GM12865 (cell line): ENCODE measurements at places on chromosomes 6 and 20.
A peak's percentile ranks its signal among the peaks of the same experiment; 100 is the strongest.

DNA sequence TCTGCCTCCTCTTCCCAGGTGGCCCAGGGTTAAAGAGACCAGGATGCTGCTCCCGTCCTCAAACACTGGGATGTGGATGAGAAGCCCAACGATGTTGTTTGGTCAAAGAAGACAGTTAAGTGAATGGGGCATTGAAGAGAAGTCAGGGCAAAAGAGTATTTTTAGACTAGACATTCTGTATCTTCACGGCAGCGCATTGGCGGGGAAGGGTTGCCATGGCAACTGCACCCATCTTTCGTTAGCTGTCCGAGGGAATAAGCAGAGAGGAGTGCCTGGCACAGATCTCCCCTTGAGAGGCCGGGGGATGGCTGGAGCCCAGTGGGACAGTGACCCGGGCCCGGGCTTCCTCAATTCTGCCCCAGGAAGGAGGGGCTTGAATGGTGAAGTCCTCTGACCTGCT is 56.4 kb upstream of the GPR31 start:
- DNase-seq: no peak

DNA sequence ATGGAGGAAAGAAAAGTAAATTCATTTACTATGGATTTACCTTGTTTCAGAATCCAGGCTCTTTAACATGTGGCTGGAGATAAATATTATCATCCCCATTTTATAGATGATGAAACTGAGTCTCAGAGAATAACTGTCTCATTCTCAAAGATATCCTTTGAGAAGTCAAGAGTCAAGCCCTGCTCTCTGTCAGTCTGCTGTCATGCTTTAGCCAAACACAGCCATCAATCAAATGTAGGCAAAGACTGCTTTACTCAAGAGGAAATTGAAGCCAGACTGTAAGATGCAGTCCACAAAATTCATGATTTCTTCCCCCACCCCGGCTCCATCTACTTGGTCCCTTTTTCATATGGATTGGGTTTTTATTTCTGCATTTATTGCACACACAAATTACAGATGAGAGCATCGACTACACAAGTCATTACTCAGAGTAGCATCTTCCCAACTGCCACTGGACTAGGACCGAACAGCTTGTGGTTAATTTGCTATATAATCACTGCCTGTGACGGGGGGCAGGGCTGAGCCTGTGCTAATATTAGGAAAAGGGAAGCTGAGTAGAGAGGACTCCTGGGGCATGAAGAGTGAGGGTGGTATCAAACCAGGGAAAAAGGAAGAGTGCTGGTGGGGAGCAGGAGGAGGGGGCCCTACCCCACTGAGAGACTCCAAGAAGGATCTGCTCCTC is 102.7 kb upstream of the TOP1 start:
- DNase-seq: no peak

- DNase-seq: no peak
Observed at GRCh38 chr6:11650711-11651110, 113.2 kb downstream of the TMEM170B start.

- no peak for DNase-seq
Observed at GRCh38 chr20:19502169-19502568, 255.9 kb upstream of the RIN2 start.

GRCh38 chr6:135451617-135452190 is 45.8 kb downstream of the AHI1 start:
- DNase-seq: peak; percentile 48

- DNase-seq: no peak
Observed at GRCh38 chr20:23663180-23663579, 25.4 kb upstream of the CST3 start.

GRCh38 chr6:119227377-119227776 is 122.2 kb downstream of the MAN1A1 start:
- no peak for DNase-seq

DNA sequence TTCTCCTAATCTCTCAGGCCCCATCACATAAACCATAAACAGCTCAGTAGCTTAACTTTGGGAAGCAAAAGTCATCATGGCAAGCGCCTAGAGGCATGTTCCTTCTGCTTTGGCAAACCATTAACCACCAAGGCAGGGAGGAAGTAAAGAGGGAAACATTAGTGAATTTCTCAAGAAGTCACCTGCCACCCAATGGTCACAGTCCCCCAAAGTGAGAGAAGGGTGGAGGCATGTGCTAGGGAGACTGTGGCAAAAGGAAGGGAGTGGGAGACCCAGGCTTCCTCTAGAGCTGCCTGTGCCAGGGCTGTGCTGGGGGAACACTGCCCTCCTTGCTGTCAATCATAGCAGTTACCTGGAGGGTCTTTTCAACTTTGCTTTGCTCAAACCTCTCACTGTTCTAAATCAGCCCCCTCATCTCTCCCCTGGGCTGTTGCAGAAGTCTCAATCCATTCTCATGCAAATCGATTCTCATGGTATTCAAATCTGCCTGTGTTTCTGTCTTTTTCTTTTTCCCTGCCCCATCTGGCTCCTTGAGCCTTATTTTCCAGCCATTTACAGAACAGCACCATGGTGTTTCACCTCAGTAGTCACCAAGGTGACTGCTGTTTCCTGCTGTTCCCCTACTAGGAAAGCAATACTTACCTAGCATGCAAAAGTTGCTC is 1.8 kb upstream of the RNF24 start:
- DNase-seq: no peak

DNA sequence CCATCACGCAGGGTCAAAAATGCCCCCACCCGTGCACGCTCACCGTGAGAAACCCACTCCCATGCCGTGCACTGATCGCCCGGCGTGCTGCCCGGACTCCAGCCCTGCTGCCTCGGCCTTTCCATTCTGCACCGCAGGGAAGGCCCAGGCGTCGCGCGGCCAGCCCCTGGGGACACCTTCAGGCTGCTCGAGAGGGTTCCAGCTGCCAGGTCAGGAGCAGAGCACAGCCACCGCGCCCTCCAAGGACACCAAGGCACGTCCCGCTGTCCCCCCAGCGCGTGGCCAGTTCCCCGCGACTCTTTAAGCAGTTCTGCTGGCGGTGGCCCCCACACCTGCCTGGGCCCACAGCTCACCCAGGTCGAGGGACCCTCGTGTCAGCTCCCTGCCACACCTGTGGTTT is 314.3 kb upstream of the QKI start:
- DNase-seq: no peak

DNA sequence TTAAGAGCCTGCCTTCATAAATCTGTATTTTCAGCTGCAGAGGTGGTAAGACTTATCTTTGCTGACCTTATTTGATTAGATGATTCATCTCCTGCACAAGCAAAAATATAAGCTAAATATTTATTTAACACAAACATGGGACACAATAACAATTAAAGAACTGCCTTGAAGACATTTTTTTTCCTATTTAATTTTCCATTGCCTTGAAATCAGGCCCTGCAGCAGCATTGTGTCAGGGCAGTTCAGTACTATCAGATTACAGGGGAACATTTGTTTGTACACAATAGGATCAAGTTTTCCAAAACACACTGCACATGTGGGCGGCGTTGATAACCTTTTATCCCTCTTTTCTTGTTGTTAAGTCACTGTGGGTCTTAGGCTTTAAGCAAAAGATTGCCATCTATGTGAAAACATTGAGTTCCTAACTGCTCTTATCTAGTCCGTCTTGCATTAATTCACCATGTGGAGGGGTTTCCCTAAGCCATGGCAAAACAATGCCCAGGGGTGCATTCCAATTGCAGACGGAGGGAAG is 7.4 kb downstream of the ADGRF5 start:
- no peak for DNase-seq

GRCh38 chr6:157269261-157269794 is 54.0 kb downstream of the TMEM242 start:
- no peak for DNase-seq

DNA sequence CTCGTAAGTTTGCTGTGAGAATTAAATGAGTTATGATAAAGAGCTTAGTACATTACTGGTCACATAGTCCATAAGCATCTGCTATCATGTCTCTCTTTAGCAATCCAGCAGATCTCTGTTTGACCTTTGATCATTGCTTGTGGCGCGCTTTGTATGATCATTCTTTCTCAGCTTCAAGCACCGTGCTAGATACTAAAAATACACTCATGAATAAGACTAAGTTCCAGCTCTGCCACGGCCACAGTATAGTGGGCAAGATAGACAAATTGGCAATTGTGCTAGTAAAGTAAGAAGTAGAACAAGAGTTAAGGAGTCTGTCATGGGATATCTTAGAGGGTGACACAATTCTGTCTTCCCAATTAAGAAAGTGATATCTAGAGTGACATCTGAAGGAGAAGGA is 75.2 kb upstream of the ADGRF1 start:
- DNase-seq: no peak

DNA sequence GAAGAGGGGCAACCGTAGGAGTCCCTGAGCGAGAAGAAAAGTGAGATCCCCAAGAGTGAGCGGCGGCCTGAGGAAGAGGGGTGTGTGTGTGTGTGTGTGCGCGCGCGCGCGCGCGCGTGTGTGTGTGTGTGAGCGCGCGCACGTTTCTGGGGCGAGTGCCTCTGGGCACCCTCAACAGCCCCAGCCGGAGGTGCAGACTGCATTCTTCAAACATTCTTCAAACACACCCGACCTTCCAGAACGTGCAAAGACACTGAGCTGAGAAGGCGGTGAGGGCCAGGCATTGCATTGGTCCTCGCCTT is 76.2 kb upstream of the FOXP4 start:
- DNase-seq: no peak

DNA sequence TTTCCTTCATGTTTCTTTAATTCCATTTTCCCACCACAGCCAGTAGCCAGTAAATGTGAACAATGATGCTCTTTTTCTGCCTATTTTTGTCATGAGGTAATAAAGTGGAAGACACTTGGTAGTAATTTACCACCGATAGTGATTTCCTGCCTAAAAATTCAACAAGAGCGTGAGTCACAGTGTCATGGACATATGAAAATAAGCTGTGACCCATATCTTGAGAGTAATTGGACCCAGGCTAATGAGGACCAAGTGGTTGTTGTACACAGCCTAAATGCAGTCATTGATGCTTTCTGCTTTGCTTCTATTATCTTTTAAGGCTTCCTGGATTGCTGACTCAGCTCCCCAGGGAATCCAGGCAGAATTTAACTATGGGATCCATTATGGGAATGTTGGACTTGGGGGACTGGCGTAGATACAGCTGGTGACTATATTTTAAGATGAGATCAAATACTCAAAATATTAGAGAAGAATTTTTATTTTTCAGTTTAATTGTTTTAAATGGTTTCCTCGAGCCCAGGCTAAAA is 265.9 kb upstream of the FERMT1 start:
- no peak for DNase-seq

DNA sequence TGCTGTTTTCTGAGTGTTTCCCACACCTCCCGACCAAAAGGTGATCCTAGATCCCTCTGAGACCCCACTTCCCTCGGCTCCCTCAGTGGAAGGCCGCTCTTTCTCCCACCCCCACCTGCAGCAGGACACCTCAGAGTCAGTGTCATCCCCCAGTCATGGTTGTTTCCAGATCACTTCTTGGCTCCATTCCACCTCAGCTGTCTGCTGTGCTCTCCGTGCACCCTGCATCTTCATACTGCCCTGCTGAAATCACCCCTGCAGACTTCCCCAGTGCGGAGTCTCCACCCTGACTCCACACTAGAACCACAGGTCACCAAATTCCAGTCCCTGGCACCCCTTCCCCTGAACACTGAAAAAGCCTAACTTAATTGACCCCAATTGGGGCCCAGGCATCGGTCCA is 255.1 kb upstream of the CDYL start:
- DNase-seq: no peak

DNA sequence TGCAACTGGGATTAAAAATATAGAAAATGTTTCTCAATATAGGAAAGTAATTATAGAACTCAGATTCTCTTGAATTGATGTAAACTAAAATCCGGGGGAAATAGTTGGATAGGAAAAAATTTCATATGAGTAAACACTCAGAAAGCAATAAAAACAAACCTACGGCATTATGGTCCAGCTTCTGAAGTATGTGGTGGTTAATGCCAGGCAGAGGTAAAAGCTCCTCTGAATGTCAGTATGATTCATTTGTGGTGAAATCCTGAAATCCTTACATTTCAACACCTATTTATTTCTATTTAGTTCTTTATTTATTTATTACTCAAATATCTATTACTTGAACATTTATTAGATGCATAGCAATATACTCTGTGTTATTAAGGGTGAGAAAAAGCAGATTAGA is 145.1 kb downstream of the RIMS1 start:
- DNase-seq: no peak

GRCh38 chr20:63471717-63471980 is 806 bp downstream of the KCNQ2 start:
- DNase-seq: no peak

DNA sequence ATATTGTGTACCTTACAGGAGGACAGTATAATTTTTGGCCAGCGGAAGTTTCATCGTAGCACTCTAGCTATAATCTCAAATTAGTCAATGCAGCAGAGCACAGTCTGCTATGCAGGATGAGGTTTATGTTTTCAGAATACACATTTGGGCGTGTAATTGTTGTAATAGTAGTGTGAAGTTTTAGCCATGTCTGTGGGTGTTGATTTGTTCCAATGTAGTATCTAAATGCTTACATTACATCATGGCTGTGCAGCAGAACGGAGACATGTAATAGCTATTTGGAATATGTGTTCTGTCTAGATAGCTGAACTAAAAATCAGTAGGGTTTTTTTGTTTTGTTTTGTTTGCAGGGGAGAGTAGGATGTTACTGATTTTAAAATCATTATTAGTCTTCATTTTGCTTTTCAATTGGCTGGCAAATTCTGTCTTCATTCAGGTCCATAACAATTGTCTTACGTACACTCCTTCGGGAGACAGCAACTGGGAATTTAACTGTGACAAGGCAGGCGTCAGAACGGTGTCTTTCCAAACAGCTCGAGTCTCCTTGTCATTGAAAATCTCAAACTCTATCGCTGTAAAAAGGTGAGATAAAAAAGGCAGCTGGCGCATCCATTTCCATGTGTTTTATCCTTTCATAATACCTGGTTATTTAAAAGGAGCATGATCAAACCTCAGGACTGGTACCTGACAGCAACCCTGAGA is 65.1 kb upstream of the CDH4 start:
- no peak for DNase-seq

DNA sequence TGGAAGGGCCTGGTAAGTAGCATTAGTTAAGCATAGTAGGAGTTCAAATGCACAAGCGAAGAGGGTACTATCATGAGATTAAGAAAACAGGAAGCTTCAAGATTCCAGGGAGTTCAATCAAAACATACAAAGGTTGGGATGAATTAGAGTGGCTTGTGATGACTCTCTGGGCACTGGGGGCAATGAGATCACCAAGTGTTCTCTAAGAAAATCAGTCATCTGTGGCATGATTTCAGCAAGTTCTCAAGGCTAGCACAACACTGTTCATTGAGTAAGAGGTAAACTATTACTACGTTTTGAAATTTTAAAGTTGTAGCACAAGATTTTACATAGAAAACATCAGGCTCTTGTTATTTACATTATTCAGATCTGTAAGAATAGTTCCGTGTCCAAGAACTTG is 139.7 kb upstream of the FLRT3 start:
- no peak for DNase-seq

DNA sequence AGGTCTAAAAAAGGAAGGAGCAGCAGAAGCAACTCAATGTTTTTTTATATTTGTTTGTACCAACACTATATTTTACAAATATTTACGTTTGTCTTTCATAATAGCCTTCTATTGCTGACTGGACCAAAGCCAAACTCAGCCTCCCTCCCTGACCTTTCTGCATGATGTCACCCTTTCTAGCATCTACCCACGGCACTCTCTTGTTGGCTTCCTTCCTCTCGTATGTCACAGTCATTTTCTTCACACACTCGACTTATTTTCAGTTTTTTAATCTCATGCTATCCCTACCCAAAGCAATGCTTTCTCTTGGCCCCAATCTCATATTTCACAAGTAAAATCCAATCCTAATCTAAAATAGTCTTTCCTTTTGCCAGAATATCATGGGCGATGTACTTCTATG is 16.3 kb upstream of the FAM8A1 start:
- no peak for DNase-seq

GRCh38 chr6:89637960-89638319 is 607 bp downstream of the LYRM2 start:
- DNase-seq: no peak

GRCh38 chr6:74939151-74939708 is 266.6 kb downstream of the COL12A1 start:
- peak; percentile 18 for DNase-seq
